T-helper 2 cell treated with Interferon-gamma antibody and Interleukin-4, amounts not matched to agents 5 μg/mL and 100 μg/mL, for 36 hours (primary cell): ENCODE measurements at places on chromosomes 1 and 21.
A peak's percentile ranks its signal among the peaks of the same experiment; 100 is the strongest.

DNA sequence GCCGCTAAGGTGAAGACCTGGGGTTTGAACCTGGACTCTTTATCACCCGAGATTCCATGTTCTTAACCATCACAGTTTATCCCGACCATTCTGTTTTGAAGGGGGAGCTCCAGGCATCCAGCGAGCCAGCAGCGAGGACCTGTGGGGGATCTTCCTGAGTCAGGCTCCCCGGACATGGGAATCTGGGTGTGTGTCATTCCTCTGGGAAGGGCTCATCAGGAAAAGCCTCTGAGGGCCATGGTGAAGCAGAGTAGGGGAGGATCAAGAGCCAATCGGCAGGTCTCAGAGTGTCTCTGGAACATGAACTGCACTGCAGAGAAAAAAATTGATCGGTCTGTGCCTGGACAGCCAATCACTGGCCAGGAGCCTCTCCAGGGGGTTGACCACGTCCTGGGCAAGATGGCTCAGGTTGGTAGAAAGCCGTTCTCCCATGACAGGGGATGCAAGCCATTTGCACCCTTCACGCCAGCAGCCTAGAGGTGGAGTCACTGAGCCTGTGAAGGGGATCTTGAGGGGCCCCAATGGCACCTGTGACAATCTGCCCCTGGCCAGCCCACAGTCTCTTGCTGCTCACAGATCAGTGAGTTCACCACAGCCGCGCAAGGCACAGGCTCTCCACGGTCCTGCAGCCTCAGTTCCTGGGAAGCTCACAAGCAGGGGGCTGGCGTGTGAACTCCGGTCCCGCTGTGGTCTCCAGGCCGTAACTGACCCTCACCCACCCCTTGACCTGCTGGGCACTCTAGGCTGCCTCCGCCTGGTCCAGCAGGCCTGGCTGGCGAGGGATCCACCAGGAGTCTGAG, 20.4 kb upstream of the ACTRT2 start:
- DNase-seq = no peak

- no peak for DNase-seq
Observed at GRCh38 chr1:28735961-28736449, 735 bp upstream of the YTHDF2 start.

- DNase-seq = no peak
Observed at GRCh38 chr1:89986020-89986419, 8.9 kb upstream of the ZNF326 start.

- no peak for DNase-seq
Observed at GRCh38 chr1:2386636-2387611, 4.4 kb downstream of the MORN1 start.

GRCh38 chr1:48261881-48262400, 39.4 kb downstream of the SLC5A9 start:
- DNase-seq = no peak

- no peak for DNase-seq
Observed at GRCh38 chr1:235635938-235636662, 13.5 kb downstream of the GNG4 start.

- no peak for DNase-seq
Observed at GRCh38 chr1:178160736-178161475, 67.0 kb downstream of the RASAL2 start.

- no peak for DNase-seq
Observed at GRCh38 chr1:228866468-228866867, 131.2 kb downstream of the RHOU start.

GRCh38 chr1:171644805-171645483, 7.5 kb downstream of the MYOC start:
- DNase-seq = peak; percentile 52

GRCh38 chr21:32020564-32020963, 147.7 kb downstream of the HUNK start:
- no peak for DNase-seq

DNA sequence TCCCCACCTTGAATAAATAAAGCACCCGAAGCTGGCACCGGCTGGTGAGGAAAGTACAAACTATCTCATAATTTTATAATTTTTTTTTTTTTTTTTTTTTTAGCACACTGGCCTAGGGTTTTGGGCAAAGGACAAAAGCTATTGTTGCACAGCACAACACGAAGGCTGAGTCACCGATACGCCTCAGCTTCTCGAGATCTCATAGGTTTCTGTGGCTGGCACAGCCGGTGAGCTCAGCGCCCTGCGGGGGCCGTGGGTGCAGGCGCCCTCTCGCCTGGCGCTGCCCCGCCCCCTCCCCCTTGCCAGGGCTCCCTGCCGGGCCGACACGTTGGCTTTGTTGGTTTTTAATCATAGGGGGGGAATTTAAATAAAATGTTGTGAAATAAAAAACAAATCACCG, 17.2 kb downstream of the CASZ1 start:
- no peak for DNase-seq

- DNase-seq = no peak
Observed at GRCh38 chr21:18460979-18461378, 57.4 kb upstream of the TMPRSS15 start.

- DNase-seq = no peak
Observed at GRCh38 chr1:89802051-89802450, 18.8 kb upstream of the LRRC8D start.

DNA sequence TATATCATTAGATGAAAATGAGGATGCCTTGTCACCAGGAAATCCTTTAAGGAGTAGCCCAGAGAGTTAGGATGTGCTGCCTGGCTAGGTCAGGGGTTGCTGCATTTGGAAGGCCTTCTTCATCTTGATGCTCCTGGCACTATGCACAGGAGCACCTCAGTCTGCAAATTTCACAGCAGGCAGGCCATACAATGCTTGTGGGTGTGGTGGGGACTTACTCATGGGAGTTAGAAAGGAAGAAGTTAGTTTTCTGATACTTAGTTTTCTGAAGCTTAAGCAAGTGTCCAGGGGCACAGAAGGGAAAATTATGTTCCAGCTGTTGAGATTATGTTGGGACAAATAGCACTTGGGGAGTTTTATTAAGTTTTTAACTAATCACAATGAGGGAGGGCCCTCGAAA, 11.4 kb downstream of the HLX start:
- no peak for DNase-seq

GRCh38 chr1:24406788-24407187, 6.8 kb downstream of the STPG1 start:
- DNase-seq = no peak

- peak; percentile 14 for DNase-seq
Observed at GRCh38 chr1:235275223-235275622, 52.8 kb downstream of the ARID4B start.

DNA sequence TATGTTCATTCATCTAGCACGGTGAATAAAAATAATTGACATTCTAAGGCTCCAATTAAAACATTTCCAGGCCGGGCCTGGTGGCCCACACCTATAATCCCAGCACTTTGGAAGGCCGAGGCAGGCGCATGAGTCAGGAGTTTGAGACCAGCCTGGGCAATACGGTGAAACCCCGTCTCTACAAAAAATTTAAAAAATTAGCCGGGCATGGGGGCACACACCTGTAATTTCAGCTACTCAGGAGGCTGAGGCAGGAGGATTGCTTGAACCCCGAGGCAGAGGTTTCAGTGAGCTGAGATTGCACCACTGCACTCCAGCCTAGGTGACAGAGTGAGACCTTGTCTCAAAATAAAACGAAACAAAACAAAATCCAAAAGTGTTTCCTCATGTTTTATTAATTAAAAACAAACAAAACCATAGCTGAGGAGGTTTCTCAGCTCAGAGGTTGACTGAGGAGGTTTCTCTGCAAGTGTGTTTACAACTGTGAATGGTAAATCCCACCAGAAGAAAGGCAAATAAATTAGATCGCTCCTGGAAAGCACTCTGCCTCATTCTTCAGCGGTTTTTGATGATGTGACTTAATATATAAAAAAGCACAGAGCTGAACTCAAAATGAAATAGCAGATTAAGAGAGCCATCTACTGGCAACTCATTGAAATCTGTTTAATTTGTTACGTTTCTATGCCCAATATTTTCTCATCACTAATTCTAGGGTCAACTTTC, 37.7 kb upstream of the ATG4C start:
- no peak for DNase-seq

DNA sequence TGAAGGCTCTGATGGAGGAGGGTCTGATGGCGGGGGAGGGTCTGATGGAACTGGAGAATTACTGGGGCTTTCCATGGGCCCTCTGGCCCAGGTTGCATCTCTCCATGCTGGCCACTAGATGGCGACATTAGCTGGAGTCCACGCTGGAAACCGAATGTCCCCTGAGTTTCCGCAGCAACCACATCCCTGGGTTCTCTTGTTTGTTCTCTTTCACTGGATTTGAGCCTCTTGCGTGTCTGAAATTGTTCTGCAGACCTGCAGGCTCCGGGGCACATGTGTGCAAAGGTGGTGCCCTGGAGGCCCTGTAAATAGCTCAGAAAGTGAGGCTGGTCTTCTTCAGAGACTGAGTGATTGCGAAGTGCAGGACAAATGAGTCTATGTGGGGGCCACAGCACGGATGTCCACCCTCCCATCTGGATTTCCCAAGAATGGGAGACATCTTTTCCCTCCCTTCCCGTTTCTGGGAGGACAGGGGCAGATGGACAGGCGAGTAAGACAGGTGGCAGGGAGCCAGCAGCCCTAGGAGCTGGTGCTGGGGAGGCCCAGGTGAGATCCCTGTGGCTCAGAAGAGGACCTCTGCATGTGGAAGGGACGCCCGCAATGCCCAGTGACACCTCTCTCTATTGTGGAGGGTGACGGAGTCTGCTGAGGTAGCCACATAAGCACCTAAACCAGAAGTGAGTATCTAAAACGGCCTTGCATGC, 73.2 kb upstream of the ABCG1 start:
- DNase-seq = peak; percentile 47

- DNase-seq = no peak
Observed at GRCh38 chr1:26257222-26257621, 22.7 kb upstream of the SH3BGRL3 start.

DNA sequence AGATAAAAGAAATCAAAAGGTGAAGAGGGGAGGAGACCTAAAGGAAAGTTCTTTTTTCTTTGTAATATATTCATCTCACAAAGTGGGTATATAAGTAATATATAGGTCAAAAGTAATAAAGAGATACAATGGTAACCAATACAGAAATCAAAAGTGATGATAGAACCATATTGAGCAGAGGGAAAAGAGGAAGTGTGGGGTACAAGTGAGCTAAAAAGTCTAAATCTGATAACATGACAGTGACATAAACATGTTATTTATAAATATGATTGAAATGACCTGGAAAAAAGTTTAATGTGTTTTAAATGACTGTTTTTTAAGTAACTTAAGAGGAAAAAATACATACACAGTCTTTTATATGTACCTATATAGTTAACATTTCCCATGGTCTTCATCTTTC, 70.5 kb downstream of the MRPL39 start:
- no peak for DNase-seq

GRCh38 chr21:44941567-44941966, 1.7 kb downstream of the SLX9 start:
- DNase-seq = no peak

- no peak for DNase-seq
Observed at GRCh38 chr1:98761219-98761865, 99.8 kb downstream of the SNX7 start.

DNA sequence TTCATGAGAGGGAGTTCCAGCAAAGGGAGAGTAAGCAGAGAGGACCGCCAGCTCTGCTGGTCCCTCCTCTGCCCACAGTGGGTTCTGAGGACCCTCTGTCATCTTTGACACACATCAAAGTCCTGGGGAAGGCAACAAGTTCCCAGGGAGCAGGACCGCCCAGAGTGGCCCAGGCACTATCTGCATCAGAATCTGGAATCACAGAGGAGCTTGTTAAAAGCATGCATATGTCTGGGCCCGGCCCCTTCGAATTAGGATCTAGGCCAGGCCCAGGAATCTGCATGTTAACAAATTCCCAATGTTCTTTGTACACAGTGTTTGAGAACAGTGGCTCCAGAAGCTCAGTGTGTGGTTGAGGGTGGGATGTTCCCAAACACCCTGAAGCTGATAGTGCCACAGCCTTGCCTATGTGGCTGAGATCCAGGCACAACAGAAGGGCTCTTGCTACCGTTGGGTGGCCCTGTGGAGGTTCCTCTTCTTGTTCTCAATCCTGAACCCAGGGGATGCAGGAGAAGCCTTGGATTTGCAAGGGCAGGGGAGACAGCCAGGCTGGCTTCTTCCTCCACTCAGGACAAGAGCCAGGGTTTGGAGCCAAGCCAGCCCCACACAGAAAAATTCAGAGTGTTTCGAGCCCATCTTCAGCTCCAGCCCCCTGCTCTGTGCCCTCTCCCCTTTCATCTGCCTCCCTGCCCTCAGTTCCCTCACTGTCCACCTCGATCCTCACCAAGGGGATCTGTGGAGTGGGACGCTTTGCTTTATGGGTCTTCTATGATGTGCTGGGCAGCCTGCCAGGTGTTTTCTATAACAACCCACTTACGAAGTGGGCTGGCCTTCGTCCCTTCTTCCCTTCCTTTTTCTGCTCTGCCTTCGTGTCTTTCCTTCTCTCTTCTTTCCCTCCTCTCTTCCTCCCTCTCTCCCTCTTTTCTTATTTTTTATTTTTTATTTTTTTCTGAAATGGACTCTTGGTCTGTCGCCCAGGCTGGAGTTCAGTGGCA, 129.0 kb upstream of the TMPRSS2 start:
- no peak for DNase-seq

DNA sequence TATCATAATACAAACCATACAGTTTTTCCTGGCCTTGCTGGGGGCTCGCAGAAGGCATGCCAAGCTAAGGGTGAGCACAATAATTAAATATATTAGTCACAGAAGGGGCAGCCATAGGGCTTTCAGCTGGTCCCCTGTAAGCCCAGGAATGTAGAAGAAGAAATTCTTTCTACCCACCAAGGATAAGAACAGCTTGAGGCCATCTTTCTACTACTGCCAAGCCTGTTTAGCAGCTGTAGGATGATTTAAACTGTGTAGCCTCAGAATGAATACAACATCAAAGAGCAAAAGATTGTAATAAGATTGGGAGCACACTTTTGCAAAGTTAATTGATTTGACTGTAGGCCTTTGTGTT, 171.5 kb downstream of the LRRC7 start:
- no peak for DNase-seq

- no peak for DNase-seq
Observed at GRCh38 chr1:177779166-177779965, 190.5 kb downstream of the SEC16B start.

- DNase-seq = no peak
Observed at GRCh38 chr1:114290341-114290740, 136.7 kb upstream of the SYT6 start.

- DNase-seq = no peak
Observed at GRCh38 chr1:177239792-177240191, 69.0 kb downstream of the BRINP2 start.

- no peak for DNase-seq
Observed at GRCh38 chr1:45848097-45848496, 44.7 kb downstream of the MAST2 start.

DNA sequence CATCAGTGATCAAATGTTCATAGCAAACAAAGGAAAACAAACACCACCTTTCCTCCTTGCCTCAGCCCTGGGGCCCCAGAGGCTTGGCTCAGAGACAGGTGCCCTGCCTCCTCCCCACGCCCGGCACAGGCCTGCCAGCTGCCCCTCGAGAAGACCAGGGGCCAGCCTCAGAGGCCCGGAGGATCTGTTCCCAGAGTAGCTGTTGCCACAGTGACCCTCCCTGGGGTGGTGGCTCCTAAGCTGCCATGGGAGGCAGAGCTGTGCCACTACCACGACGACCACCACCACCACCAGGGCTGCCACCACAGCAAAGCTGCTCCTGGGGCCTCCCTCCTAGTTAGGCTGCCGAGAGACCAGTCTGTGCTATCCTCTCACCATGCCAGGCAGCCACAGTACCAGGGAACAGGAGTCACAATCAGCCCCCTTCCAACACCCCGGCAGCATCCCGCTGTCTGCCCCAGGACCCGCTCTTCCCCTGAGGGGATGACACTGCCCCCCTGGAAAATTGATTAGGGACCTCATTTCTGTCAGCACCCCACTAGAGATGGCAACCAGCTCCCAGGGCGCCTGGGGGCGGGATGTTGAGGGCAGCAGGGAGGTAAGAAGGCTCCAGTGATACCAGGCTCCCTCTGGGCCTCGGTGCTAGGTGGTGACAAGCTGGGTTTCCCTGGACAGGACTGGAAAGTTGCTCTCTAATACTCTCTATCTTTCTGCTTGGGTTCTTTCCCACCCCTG, 30.5 kb downstream of the KCNC4 start:
- DNase-seq = no peak
